CD4-positive, alpha-beta T cell treated with Interleukin-10 for 1 hour (primary cell): ENCODE measurements at places on chromosomes 11 and 22.

- no peak for DNase-seq
Measured at GRCh38 chr11:10762185-10762584, 11.1 kb downstream of the CTR9 start.

DNA sequence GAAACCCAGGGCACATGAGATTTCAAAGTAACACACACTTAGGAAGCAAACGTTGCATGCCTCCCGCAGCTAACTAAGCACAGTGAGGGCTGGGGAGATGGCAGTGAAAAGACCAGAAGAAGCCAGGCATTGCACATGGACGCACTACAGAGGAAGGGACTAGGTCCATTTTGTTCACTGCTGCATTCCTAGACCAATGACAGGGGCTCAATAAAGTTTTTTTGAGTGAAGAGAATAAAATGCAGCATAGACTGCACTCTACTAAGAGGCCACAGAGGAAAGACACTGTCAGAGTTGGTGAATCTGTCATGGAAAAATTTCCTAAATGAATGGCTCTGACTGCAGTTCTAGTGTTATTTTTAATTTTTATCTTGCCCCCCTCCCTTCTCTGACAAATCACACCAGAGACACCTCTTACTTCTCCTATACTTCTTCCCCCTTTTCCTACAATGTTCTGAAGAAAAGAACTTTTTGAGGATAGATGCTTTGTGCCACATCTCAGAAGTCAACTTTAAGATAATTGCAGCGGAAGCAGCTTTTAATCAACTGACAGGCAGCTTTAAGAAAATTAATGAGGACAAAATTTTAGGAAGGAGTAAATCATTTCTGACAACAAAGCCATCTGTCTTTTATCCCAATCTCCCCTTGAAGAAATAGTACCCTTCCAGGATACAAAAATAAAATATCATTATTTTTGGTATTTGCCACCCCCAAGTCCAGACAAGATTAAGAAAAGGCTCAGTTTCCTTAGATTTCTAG is 34.8 kb upstream of the CHRM4 start:
- no peak for DNase-seq

- DNase-seq, result no peak
Measured at GRCh38 chr11:86101493-86101892, 32.6 kb upstream of the PICALM start.

- no peak for DNase-seq
Measured at GRCh38 chr22:44596396-44597125, 98.5 kb upstream of the RTL6 start.

DNA sequence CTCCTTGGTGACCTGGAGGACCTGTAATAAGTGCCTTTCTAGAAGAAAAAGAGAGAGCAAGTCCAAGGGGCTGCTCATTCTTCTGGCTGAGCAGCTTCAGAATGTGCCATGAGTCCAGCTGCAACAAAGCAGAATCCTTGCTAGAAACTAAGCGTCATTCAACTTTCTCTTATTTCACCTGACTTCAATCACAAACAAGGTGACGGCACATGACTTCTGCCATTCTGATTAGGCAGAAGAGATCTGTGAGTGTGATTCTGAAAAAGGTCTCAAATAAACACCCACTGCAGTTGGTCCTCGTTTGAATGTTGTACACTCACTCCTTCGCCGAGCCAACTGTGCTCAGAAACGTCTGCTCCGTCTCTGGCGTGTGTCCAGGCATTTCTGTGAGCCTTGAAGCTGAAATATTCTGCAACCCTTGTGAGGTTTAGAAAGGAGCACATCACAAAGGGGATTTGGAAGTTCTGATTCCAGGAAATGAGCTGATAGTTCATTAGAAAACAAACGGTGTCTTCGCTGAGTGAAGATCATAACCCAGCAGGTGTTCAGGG is 623.8 kb upstream of the KIRREL3 start:
- DNase-seq, result no peak

- DNase-seq, result no peak
Measured at GRCh38 chr22:29117799-29118477, 45.1 kb downstream of the KREMEN1 start.
